Memory B cell (primary cell): ENCODE measurements at places on chromosomes 16 and 17.
A peak's percentile ranks its signal among the peaks of the same experiment; 100 is the strongest.

GRCh38 chr17:81991684-81992305 is 14.4 kb downstream of the ASPSCR1 start:
- DNase-seq: no peak

GRCh38 chr17:13542636-13543035 is 59.1 kb downstream of the HS3ST3A1 start:
- no peak for DNase-seq

- DNase-seq: no peak
Measured at GRCh38 chr16:60905811-60906210, 1130.4 kb downstream of the CDH8 start.

DNA sequence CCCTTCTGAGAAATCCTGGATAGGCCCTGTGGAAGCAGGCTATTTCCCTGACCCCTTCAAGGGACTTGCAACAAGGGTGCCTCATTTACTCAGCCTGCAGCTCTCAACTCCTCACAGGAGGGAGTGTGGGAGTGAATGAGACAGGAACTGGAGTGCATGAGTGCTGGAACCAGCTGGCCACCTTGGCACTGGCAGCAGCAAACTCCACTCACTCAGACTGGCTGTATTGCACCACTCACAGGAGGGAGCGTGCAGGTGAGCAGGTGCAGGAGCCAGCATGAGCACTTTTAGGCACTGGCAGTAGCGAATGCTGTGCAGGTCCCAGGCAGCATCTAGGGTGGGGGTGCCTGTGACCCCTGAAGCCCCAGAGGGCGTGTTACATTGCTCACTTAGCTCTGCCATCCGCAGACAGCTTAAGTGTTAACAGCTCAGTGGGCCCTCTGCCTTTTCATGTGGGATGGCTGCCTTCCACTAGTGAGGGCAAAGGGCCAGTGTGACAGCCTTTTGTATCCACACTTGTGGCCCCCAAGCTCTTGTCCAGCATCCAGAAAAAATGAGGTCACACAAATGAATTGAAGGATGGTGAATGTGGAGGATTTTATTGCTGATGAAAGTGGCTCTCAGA is 11.0 kb upstream of the ZNHIT3 start:
- no peak for DNase-seq

- no peak for DNase-seq
Measured at GRCh38 chr17:9004132-9004960, 17.0 kb upstream of the NTN1 start.

DNA sequence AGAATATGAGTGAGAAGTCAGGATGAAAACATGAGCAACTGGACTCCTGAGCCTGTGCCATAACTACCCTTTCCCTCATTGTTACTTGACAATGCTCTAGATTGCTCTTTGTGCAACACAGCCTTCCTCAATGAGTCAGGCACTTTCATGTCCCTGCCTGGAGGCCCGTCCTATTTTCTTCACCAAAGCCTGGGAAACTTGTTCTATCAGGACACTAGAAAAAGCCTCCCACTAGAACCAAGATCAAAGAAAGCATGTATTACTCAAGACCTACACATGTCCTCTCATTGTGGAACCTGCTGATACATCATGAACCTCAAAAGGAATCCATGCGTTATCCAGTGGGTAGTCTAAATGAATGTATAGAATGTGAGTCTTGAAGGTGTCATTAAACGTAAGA is 624.5 kb downstream of the TOX3 start:
- no peak for DNase-seq

- DNase-seq: no peak
Measured at GRCh38 chr17:39484178-39484577, 22.9 kb downstream of the CDK12 start.

- no peak for DNase-seq
Measured at GRCh38 chr17:74839990-74840852, 19.5 kb downstream of the GRIN2C start.

GRCh38 chr17:20097330-20097729 is 88.2 kb downstream of the SPECC1 start:
- DNase-seq: no peak

DNA sequence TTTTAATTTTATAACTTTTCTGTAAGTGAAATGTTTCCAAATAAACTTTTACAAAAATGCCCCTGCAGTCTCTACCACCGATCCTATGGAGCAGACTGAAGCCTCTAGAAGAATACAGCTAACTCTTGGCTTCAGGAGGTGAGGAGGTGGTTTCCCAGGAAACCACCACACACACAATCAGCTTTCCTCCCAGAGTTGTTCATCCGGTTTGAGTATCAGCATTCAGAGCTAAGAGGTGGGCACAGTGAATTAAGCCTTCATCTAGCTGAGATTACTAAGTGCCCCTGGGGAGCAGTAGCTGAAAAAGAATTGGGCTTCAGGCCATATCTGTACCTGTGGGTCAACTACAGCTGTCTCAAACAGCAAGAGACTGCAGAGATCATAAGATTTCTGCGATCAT is 139.7 kb downstream of the AATF start:
- no peak for DNase-seq

- DNase-seq: no peak
Measured at GRCh38 chr17:59330053-59330942, 1.2 kb upstream of the YPEL2 start.

GRCh38 chr16:64364016-64364415 is 757.8 kb downstream of the CDH11 start:
- no peak for DNase-seq

DNA sequence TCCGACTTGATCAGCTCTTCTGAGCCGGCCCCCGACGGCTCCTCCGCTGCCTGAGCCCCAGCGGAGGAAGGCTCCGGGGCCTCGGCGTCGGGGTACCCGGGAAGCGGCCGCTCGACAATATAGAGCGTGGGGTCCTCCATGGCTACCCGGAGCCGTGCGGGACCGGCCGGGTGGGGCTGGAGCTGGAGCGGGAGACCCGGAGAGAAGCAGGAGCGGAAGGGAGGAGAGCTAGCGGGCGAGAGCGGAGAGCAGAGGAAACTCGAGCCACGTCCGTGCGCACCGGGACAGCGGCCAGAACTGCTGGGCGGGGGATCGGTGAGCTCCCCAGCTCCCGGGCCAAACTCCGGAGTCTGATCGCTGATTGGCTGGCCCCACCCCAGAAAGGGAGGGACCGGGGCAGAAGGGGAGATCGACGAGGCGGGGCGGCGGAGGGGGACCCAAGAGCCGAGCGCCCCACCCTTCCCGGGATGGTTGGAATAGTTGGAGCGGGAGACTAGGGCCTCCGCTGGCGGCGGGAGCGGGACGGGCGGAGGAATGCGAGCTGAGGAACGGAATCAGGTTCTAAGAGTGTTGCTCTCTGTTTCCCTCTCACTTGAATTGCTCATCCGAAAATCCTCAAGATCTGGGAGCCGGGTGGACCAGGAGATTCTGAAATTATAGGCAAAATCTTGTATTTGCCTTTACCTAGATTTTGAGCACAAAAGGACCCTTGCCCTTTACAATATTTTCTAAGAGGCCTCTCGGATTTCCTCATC is at the start of gene CAVIN1:
Gene CAVIN1 (minus strand): TSS at position 299 of the 755 bp plus-strand sequence. CDS start 159 bp downstream, at position 140.
- DNase-seq: no peak

DNA sequence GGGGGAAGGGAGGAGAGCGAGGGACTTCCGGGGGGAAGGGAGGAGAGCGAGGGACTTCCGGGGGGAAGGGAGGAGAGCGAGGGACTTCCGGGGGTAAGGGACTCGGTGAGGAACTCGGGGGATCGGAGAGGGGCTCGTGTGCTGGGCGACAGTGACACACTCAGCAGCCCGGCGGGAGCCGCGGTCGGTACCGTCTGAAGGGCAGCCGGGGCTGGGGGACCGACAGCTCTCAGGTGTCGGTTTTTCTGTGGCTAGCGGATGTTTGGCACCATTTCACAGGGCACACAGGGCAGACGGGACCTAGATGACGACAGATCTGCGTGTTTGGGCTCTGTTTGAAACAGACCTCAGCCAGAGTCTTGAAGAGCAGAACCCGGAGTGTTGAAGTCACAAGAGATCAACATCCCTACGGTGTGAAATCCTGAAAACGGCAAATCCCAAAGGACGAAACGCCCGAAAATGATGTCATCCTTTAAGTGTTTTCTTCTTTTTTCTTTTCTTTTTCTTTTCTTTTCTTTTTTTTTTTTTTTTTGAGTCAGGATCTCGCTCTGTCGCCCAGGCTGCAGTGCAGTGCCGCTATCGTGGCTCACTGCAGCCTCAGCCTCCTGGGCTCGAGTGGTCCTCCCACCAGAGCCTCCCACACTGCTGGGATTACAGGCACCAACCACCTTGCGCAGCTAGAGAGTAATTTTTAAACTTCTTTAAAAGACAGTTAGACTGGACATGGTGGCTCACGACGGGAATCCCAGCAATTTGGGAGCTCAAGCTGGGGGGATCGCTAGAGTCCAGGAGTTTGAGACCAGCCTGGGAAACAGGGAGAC is 23.9 kb downstream of the ZNF778 start:
- DNase-seq: peak; percentile 81

GRCh38 chr16:85650844-85651628 is 37.7 kb downstream of the GINS2 start:
- DNase-seq: no peak

DNA sequence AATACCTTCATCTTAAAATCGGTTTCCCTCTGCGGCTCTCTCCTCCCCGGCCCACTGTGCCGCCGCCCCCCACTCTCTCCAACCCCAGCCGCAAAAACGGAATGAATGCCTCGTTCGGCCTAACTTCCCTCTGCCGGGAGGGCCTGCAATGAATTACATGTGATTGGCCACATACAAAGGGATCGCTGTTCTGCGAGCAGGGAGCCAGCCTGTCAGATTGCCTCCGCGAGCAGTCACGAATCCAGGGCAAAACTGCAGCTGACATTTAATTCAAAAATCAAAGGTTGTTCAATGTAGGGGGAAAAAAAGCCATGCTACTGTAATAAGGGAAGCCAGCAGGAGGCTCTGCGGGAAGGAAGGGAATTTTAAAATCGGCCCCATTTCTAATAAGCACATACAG is 84.9 kb downstream of the TBC1D16 start:
- no peak for DNase-seq

GRCh38 chr17:44333371-44333770 is 8.7 kb upstream of the SLC25A39 start:
- no peak for DNase-seq

GRCh38 chr17:74368341-74369081 is 1.2 kb downstream of the GPR142 start:
- DNase-seq: peak; percentile 77

DNA sequence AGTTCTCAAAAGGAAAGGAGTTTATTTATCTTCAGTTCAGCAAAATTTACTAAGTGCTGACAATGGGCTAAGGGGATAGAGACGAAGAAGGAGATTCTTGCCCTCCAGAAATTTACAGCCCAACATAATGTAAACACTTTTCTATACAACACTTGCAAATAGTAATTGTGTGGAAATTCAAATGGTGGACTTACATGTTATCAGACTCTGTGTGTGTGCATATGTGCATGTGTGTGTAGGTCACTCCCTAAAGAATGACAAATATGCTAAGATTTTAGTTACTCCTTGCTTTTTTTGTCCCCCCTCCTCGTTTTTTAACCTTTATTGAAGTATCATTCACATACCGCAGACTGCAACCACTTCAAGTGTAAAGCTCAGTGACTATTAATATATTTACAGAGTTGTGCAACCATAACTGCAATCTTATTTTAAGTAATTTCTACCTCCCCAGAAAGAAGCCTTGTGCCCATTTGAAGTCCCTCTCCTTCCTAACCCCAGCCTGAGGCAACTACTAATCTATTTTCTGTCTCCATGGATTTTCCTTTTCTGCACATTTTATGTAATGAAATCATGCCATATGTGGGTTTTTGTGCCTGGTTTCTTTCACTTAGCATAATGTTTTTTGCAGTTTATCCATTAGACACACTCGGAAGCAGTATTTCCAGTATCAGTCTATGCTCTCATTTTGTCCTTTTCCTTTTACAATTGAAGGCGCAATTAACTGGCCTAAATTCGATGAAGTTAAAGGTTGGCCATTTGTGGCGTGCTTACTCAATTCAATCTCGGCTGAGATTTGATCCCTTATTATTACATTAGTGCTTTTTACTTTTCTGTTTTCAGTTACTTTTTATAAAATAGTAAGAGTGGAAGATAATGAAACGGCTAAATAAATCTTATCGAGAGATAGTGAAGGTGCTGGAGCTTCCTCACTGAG is 318.4 kb downstream of the HAPSTR1 start:
- DNase-seq: no peak

GRCh38 chr16:84354306-84354705 is 14.0 kb upstream of the ATP2C2 start:
- no peak for DNase-seq

GRCh38 chr17:8406174-8406573 is 8.5 kb upstream of the RNF222 start:
- DNase-seq: no peak

GRCh38 chr16:30473231-30474073 is 910 bp downstream of the ITGAL start:
- no peak for DNase-seq

- DNase-seq: no peak
Measured at GRCh38 chr17:797236-797840, 15.2 kb downstream of the MRM3 start.

GRCh38 chr17:82893779-82894178 is 54.0 kb upstream of the ZNF750 start:
- no peak for DNase-seq

DNA sequence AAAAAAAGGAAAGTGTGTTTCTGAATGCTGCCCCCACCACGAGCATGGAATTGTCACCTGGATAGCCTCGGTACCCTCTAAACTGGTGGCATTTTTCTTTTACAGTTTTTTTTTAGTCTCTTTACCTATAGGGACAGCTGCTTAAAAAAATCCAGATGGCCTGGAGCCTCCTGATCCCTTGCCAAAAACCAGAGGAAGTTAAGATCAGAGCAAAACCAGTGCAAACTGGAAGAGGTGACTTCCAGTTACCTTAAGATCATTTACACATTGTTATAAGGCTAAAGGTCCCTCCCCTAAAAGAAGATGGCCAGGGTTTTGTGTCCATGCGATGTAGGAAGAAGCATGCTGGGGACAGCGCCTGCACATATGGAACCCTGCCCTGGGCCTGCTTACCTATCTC is 3.5 kb downstream of the MEFV start:
- DNase-seq: no peak
